ENCODE measurements at places on chromosomes 2 and 18.

DNA sequence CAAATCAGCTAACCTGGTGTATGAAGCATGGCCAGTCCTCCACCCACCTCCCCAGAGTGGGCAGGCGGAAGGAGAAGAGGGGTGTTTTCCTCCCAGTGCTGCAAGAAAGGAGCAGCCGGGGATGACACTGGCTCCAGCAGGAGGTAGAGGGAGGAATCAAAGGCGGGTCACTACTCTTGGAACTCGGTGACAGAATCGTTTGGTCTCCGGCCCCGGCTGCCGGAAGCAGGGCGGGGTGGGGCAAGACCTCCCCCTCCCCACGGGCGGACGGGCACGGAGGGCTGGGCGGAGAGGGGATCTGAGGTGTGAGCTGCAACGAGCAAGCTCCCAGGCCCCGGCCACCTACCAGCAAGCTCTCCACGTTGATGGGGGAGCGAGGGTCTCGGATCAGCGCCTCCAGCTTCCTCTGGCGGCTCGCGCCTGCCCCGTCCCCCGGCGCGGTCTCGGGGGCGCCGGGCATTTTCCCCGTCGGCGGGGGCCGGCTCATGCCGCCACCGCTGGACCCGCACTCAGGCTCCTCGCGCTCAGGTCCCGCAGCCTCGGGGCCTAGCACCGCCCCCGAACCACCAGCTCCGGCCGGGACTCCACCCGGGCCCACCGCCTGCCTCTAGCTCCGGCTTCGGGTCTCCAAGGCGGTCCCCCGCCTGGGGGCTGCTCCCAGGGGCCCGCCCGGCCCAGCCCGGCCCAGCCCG lies 640 bp downstream of the ROCK2 start:
- DNase-seq: peak; percentile 1

DNA sequence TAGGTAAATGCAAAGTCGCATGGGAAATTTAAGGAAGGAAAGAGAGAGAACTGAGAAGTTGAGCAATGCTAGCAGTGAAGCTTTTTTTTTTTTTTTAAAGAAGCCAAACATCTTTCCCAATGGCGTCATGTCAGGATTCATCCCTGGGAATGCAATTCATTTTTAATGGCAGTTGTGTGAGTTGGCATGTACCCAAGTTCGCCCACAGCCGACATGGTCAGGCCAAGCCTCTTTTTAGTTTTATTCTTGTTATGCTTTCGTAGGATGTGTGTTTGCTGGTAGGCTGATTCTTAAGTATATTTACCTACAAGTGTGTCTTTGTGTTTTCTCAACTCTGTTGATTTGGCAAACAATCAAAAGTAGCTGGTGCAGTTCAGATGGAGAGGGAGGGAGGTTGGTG lies 127.6 kb upstream of the ITGA6 start:
- DNase-seq: no peak

DNA sequence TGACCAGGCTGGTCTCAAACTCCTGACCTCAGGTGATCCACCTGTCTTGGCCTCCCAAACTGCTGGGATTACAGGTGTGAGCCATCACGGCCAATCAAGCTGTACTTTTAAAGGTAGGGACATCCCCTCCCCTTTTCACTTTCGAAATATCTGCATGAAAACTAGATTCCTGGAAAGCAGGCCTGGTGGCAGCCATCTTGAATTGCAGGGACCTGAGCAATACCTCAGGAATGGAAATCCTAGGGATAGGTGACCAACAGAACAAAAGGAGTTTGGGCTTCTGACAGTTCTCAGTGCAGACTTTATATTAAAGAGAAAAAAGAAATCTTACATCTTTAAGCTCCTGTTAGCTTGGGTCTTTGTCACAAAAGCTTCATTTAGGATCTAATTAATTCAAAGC lies 62.6 kb downstream of the KLF7 start:
- DNase-seq: no peak

- no peak for DNase-seq
Observed at GRCh38 chr2:221563270-221563985, 8.7 kb downstream of the EPHA4 start.

- DNase-seq: no peak
Observed at GRCh38 chr2:143601828-143602227, 472.6 kb downstream of the ARHGAP15 start.

GRCh38 chr2:102387763-102388546 lies 32.4 kb downstream of the IL18R1 start:
- no peak for DNase-seq

DNA sequence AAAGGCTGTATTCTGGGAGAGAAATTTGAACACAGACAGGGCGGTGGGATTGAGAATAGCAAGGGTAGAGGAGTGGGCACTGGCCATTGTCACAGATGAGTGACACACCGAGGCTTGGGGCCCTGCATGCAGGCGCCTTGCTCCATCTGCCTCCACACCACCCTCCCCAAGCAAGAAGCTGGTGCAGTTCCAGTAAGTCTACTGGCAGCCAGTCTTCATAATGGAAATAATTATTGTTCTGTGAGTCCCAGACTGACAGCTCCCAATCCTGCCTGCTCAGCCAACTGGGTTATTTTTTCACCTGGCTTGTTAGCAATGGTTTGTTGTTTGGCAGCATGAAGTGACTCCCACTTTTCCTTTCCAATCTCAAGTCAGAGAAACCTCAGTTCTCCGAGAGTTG lies 13.0 kb downstream of the TTC32 start:
- no peak for DNase-seq

DNA sequence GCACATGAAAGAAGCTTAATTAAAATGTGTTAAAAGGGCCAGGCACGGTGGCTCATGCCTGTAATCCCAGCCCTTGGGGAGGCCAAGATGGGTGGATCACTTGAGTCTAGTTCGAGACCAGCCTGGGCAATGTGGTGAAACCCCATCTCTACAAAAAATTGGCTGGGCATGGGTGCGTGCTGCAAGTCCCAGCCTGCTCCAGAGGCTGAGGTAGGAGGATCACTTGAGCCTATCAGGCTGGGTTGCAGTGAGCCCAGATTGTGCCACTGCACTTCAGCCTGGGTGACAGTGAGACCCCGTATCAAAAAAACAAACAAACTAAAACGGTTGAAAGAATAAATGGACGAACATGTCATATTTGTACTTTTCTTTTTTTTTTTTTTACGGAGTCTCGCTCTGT lies 26.0 kb downstream of the REL start:
- DNase-seq: no peak

- no peak for DNase-seq
Observed at GRCh38 chr2:8255448-8255800, 426.4 kb upstream of the ID2 start.

DNA sequence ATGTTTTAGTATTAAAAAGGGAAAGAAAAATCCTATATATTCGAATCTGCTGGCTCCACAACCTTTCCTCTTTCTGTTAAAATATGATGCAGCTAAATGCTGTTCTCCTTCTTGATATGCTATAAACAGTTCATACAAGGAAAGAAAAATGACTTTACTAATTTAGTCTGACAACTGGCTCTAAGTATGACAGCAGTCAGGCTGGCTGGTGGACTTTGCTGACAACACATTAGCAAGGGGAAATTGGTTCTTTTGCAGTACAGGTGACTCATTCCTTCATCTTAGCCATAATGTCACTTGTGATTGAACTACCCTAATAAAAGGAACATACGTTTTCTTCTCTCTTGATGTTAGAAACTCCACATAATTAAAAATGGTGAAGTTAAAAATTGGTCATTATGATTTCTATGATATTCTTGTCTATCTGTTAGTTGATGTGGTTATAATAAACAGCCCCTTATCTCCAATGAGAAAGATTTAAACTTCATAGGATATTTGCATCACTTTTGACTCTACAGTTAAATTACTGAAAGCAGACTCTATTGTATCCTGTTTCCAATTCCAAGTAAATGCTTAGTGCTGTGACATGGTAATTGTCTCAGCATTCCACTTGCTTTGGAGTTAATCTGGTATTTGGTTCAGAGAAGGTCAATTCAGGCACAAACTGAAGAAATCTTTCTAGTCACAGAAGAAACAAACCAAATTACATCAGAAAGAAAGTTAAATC lies 315.3 kb upstream of the GULP1 start:
- no peak for DNase-seq

DNA sequence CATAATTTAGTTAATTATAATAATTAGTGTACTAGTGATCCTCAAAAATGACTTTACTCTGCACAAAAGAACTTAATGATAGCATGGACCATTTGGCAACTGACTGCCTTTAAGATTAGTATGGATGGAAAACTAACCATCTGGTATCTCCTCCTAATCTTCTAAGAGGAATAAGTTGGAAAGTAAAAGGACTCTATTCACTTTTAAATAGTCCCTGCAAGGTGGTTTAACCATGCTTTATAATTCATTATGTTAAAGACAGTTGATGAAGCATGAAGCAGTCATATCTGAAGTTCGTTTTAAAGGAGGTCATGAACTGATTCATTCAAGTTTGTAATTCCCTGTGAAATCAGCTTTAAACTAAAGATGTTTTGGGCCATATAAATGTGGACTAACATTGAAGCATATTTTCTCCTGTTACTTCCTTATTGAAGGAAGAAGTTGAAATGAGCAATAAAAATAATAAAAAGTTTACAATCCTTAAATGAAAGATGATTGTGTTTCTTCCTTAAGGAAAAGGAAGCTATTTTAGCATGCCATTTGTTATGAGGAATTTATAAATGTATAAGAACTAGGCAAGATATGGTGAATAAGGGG lies 446.0 kb downstream of the XIRP2 start:
- no peak for DNase-seq

GRCh38 chr2:85987266-85988174 lies 98.7 kb upstream of the ST3GAL5 start:
- no peak for DNase-seq

DNA sequence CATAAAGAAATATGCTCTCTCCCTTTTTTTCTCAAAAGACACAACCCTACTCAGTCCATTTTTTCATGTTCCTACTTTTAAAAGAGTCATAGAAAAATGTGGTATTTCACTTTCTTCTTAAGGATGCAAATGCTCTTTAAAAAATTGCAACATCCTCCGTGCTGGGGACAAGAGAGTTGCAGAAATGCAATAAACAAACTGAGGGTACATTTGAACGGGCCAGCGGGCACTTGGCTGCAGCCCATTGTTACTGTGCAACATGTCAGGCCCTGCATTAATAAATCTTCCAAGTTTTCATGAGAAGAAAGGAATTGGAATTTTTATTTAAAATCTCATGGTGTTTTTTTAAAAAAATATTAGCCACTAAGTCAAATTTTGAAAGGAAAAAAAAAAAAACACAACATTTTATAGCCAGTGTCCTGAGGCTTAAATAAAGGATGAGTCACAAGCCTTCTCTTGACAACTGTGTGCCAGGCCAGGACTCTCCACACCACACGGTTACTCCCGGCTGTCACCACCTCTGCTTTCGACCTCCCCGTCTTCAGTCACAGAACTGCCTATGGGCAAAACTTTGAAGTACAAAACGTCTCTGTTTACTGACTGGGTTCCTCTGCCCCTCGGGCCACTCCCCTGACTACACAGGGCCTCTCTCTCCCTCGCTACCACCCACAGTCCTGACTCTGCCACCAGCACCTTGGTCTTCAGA lies 57.5 kb upstream of the MFF start:
- no peak for DNase-seq

GRCh38 chr2:109222825-109223471 lies 93.9 kb downstream of the SH3RF3 start:
- no peak for DNase-seq

DNA sequence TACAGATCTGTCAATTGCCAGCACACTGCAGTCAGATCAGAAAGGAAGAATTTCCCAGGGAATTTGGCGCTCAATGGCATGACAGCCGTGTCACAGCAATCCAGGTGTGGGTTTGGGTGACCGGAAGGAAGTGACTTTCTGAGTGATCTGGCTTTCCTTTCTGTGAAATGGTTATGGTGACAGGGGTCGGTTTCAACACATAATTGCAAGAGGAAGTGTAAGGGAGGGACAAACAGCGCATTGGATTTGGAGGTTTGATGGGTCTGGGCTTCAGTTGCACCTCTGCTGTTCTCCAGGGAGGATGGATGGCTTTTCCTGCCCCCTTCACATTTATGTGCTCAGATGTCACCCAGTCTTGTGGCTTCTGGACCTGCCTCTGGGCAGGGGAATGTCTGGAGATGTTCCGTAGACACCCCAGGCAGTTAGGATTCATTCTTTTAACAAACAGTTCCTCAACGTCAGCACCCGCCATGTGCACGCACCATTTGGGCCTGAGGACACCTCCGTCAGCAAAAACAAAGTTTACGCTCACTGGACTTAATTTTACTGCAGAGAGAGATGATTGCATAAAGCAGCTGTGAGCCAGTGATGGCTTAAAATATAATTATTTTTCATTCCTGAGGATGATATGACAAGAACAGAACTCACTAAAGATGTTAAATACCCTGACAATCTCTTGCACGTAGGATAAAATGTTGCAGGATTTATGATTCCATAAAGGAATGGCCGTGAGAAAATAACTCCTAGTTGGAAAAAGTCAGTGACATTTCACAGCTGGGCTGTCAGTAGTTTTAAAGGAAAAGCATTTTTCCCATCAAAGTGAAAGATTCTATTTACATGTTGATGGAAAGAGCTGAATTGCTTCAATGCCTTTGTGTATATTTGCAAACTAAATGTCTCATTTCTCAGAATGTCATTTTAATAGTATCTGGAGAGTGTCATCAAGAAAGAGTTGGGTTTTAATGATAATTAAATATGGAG lies 36.9 kb downstream of the MBP start:
- DNase-seq: no peak

GRCh38 chr2:55422876-55423665 lies 3.4 kb upstream of the CCDC88A start:
- DNase-seq: no peak

- DNase-seq: no peak
Observed at GRCh38 chr2:197677483-197677882, 2.1 kb upstream of the RFTN2 start.

DNA sequence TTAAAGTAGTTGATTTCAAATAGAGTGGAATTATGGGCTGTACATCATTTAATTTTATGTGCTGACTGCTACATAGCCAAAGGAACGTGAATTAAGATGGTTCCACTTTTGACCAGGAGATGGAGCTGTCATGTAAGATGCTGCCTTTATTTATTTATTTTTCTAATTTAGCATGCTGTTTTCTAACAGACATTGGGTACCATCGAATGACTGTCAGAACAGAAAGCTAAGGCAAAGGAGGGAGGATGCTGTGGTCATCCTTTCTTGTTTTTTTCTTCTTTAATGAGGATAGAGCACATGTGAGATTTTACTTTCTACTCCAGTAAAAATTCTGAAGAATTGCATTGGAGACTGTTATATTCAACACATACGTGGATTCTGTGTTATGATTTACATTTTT lies at the start of gene SCN2A:
Gene SCN2A (plus strand): TSS at position 185 of the 400 bp plus-strand sequence. CDS start 56,410 bp downstream, outside the sequence.
- DNase-seq: no peak

- DNase-seq: no peak
Observed at GRCh38 chr18:67104700-67105284, 411.7 kb downstream of the DSEL start.

GRCh38 chr18:60894254-60894945 lies 438.8 kb upstream of the CDH20 start:
- no peak for DNase-seq

GRCh38 chr2:160213511-160213910 lies 13.4 kb upstream of the ITGB6 start:
- DNase-seq: no peak

GRCh38 chr18:29457316-29457889 lies 1280.5 kb upstream of the CDH2 start:
- DNase-seq: no peak

DNA sequence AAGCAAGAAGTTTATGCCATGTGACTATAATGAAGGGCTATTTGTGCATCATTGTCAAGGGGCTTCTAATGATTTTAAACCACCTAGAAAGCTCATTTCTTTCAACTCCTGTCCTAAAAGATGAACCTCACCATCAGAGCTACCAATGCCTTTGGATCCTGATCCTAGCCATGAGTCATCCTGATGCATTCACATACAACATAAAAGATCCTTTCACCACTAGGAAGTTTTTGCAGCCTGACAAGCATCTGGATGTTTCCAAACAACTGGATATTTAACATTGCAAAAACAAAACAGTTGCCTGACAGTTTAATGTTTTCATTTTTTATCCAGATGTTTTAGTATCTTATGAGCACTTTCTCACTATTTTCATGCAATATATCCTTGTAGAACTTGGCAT lies 425.3 kb downstream of the MBD2 start:
- no peak for DNase-seq

All from stimulated activated CD8-positive, alpha-beta memory T cell treated with anti-CD3 and anti-CD28 coated beads, Interleukin-2, amount 100 ng/mL, for 1 hour (primary cell).